ENCODE measurements at places on chromosomes 7 and 10.

DNA sequence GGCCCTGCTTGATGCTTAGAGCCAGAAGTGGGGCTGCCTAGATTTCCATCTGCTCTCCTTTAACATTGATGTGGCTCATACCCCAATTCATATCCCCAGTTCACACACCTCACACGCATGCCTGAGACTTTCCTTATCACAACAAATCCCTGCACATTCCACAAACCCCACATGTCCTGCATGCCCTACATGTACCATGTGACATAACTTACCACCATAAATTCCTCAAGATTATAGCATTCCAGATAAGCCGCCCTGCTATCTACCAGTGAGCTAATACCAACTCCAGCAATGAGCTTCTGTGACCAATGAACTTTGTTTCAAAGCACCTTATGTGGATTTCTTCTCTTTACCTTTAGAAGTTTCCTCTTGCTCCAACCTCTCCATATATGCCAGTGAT lies 104.7 kb upstream of the RAB11FIP2 start:
- DNase-seq: no peak

DNA sequence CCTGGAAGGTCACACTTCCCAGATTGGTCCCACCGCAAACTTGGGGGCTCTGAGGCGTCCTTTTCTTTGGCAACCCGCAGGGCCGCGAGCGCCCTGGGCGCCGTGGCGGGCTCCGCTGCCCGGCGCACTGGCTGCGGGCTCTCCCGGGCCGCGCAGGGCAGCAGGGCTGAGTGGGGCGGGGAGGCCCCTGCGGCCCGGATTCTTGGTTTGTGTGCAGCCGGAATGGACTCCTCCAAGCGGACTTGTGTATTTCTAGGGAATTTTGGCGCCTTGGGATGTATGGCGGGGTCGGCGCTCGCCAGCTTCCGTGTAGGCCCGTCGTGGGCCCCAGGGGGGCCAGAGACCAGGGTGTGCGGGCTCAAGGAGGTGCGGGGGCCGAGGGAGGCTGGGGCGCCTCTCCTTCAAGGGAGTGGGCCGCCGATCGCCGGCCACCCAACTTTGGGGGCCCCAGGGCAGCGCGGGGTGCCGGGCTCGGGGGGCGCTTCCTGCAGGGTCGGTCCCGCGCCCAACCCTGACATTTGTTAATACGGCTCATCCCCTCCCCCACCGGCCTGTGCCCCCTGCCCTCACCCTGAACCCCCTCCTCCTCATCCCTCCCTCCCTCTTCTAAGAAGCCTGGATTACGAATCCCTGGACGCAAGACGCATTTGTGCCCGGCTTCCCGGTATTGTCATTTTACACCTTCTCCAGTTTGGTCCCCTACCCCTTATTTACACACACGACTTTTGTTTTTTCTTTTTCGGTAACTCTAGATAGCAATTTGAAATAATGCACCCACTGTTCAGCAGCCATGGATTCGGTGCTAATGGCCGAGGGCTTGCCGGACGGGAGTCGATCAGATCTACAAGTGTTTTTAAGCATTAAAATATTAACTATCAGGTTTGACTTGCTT lies 2.5 kb downstream of the TCF7L2 start:
- DNase-seq: no peak

DNA sequence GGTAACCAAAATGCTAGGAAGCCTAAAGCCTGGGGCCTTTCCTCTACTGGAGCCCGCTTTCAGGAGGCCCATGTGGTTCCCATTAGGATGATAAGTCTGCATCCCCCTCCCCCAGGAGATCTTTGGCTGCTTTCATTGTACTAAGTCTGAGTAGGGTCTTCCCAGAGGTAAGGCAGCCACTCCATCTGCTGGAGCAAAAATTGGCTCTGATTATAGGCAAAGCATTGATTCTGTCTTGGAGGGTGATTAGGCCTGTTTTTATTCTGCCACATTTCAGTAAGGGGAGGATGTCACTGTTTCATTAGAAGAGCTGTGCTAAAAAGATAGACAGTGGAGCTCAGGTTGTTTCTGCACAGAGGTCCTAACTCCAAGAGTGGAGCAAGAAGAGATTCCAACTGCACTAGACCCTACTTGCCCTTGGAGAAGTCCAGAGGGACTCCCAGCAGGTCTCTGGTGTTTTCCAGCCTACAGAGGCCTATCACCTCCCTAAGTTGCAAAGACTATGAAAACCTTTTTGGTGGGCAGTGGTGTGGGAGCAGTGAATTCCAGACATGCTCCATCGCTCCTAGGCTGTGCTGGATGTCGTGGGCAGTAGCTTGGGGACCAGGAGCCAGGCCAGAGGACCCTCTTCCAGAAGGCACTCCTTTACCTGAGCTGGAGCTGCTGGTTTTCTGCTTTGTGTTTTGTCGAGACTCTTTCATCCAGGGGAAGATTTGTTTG lies 7.1 kb upstream of the HOXA2 start:
- DNase-seq: no peak

GRCh38 chr10:24086296-24087086 lies 122.4 kb upstream of the KIAA1217 start:
- DNase-seq: no peak

DNA sequence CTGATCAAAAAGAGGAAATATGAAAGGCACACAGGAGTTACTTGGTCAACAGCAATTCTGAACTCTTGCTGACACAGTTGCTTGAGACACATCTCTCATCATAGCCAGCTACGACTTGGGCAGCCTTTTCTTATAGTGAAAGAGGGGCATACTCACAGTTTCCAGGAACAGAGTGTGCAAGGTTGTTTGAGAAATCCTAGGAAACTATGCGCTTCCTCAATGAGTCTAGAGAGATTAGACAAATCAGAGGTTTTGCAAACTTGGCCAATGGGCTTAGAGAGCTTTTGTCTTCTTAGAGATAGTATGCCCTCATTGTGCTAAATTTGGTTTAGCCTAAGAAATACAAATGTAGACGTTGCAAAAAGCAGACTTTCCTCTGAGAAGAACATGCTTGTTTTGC lies 370.4 kb downstream of the HGF start:
- DNase-seq: no peak

DNA sequence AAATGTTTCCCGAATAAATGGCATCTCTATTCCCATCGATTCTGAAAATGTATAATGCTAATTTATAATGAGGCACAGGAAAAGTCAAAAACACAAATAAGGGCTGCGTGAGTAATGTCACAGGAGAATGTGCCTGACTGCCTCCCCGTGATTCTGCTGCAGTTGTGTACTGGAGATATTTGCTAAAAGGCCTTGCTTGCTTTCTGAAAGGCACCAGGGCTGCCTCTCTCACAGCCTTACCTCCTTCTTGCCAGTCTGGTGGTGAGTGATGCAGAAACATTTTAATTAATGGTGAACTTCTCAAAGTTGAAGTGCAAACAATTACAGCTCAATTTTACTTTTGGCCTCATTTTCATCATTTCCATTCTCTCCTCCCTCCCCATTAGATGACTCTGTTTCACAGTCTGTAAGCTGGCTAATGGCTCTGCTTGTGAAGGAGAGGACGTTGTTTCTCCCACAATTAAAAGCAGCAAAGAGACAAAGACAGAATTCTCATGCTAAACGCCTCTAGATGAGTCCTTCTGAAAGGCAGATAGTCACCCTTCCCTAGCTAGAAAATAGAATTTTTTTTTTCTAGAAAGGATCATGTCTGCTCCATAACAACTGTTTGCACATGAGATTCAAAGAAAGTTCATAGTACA lies 377.6 kb downstream of the MDFIC start:
- no peak for DNase-seq

DNA sequence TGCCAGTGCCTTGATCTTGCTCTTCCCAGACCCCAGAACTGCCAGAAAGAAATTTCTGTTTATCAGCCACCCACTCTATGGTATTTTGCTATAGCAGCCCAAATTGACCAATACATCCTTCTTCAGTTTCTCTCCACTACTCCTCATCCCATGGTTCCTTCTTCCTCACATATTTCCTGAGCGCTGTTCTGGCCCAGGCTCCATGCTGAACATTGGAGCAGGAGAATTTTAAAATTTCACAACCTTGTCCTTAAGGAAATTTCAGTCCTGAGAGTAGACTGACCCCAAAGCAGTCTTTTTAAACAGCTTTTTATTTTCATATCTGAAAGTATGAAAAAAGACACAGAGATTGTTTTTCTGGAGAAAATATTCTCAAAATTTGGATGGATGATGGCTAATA lies 297.1 kb downstream of the RNLS start:
- DNase-seq: no peak

GRCh38 chr7:94355454-94355853 lies 39.2 kb upstream of the COL1A2 start:
- no peak for DNase-seq

DNA sequence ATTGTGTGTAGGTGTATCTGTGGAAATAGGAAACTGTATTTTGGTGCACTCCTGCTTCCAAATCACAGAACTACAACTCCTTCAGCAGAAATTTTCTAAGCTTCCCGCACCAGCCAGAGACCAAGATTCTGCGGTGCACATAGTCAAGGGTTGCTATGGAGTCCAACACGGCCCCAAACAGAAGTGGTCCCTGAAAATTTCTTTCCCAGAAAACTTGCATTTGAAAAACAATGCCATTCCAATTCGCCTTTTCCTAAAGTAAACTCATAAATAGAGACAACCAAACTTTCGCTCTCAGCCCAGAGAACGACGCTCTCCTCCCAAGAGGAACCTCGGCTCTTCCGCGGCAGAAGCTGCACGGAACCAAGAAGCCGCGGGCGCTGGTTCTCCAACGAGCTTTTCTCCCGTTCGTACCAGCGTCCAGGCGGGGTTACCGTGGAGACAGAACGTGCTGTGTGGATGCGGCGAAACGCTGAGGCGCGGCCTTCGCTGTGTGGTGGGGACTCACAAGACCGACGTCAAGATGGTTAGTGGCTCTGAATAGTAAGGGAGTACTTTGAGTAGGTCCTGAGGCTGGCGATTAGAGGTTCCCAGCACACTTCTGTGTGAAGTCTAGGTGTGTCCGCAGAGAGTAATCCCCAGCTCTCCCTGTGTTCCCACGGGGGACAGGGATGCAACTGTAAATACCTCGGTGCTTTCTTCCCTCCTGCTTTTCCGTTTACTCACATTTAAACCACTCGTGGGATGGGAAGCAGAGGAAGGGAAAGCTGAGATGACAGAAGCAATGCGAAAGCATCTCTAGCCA lies 24.0 kb upstream of the ZC3HAV1 start:
- DNase-seq: peak; percentile 87

DNA sequence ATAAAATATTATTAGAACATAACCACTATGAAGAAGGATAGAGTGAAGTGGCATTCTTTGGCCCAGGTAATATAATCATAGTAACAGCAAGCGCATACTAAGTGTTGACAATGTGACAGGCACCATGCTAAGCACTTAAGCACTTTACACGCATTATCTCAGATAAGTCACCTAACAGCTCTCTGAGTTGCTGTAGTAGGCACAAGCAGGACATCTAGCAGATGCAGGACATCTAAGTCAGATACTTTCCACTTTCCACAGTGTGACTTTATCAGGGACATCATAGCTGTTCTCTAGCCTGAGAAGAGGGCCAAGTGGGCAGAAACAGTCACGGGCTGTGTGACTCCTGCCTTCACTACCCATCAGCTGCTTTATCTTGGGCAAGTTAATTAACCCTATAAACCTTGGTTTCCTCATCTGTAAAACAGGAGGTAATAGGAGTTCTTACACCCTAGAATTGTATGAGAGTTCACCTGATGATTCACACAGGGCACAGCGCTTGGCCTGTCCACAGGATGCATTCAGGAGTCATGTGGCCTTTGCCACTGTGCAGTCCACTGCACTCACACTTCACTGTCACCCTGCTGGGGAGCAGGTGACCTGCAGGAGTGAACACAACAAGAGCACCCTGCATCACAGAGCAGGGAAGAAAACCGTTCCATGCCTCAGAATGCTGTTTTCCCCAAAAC lies 12.5 kb downstream of the LIPA start:
- DNase-seq: no peak

DNA sequence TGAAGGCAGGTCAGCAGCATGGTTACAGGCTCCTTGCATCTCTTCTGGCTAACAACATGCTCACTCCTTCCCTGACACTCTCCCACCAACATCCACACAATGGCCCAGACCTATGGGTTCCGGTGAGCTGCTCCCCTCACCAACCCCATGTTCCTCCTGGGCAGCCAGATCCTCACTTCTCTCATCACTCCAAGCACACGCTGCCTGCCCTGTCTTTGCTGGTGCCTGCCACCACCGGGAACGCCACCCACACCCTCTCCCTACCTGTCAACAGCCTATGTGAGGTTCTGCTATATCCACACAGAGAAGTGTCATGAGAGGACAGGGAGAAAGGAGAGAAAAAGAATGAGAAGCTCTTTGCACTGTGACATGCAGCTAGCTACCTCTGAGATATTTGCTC lies 14.6 kb downstream of the PARP12 start:
- DNase-seq: no peak

DNA sequence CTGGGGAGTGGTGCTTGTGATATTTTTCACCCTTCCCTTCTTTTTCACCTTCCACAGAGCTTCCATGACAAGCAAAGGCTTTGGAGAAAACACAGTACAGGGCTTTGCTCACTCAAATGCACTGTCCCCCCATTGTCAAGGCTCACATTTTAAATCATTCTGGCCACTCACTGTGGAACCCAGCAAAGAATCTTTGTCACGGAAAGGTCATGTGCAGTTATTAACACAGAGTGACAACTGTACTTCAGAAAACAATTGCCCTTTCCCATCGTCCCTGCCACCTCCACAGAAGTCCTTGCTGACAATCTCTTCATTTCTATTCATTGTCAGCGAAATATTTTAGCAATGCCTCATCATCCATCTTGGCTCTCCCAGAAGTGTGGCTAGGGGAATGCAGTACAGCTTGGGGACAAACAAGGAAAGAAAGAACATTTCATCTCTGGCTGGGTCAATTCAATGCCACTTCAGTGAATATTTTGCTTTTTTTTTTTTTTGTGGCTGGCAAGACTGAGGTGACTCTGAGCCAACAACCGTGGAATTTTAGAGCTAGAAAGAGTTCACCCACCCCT lies 851.0 kb downstream of the KCNMA1 start:
- no peak for DNase-seq

GRCh38 chr7:157033483-157034473 lies 23.3 kb upstream of the MNX1 start:
- no peak for DNase-seq

- DNase-seq: no peak
Measured at GRCh38 chr10:130193493-130194193, 57.5 kb downstream of the GLRX3 start.

GRCh38 chr10:28492116-28492920 lies 40.6 kb upstream of the WAC start:
- DNase-seq: no peak

GRCh38 chr7:106050746-106051117 lies 61.4 kb downstream of the SYPL1 start:
- peak; percentile 51 for DNase-seq

DNA sequence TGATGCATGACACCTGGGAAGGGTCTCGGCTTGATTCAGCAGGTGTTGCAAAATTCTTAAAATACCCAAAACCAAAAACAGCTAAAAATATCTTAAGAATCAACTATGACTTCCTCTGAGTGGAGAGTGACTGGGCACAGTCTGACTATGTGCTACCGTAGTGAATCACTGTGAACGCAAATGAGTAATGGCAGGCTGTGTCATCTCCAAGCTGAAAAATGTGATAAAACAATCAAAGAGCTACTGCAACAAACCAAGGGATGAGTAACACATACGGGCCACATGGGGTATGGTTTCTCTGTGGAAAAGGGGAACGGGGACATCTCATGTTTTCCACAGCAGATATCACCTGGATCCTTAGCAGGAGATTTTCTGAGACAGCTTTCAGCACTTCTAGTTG lies 127.5 kb downstream of the ABCA13 start:
- DNase-seq: no peak
